CD4-positive, CD25-positive, alpha-beta regulatory T cell (primary cell): ENCODE measurements at places on chromosomes 4 and X.

- DNase-seq, result no peak
Observed at GRCh38 chr4:41533680-41534079, 4.3 kb upstream of the LIMCH1 start.

DNA sequence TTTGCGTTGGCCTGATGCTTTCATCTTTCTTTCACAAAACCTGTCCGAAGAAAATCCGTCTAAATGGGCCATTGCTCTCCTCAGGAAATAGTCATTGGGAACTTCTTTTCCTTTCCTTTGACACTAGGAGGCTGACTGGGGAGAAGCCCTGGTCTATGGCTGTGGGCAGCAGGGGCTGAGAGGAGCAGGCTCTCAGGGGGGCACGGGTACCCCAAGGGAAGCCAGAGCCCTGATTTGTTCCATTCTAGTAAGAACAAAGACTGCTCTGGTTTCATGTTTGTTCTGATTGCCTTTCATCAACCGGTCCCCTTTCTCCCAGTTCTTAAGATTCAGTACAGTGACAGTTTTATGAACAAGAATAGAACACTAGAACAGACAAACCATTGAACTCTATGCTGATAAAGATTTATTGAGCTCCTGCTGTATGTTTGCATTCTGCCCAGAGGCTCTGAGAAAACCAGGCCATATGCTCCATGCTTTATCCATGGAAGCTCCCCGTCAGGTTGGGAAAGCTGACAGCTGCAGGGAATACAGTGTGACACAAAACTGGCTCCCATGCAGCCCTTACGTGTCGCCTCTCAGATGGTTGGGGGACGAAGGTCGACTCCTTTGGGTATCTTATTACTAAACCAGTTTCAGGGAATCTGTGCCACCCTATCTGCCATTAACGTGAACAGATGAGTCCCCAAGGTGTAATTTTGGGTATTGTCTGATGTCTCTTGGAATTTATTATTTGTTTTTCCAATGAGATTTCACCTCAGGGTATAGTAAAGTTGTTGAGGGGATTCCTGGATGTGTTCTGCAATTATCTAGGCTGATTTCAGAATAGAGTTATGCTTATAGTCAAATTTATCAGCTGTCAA lies 72.4 kb upstream of the MSANTD1 start:
- no peak for DNase-seq

GRCh38 chr4:76341063-76341462 lies 34.5 kb downstream of the STBD1 start:
- DNase-seq, result no peak

GRCh38 chrX:38304010-38304409 lies 23.3 kb downstream of the RPGR start:
- no peak for DNase-seq

- no peak for DNase-seq
Observed at GRCh38 chr4:187972135-187972534, 23.4 kb upstream of the ZFP42 start.

GRCh38 chr4:109365939-109366338 lies 63.5 kb upstream of the COL25A1 start:
- no peak for DNase-seq

DNA sequence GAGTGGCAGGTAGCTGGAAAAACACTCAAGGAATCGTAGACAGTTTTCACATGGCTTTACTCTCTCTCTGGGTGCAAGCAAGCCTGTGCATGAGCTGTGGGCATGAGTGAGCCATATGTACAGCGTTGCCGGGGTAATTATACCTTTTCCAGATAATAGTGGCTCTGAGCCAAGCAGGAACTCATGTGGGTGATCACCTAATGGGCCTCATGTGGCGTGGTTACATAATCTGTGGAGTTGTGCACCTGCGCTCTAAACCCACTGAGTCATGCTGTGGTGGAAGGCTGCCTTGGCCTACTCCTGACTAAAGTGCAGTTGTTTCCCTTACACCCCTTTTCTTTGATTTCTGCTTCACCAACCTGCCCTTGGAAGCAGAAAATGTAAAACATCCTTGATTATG lies 1564.5 kb upstream of the PCDH10 start:
- DNase-seq, result no peak

- DNase-seq, result peak; percentile 40
Observed at GRCh38 chrX:119118780-119119395, 8.7 kb downstream of the KIAA1210 start.
